Gastrocnemius medialis (tissue), 4 donors: ENCODE measurements at places on chromosomes 7 and 10. TPM values are rescaled to one million over a fixed set of nuclear protein-coding genes. Genes with fewer than 3 reads are reported as not detected.

DNA sequence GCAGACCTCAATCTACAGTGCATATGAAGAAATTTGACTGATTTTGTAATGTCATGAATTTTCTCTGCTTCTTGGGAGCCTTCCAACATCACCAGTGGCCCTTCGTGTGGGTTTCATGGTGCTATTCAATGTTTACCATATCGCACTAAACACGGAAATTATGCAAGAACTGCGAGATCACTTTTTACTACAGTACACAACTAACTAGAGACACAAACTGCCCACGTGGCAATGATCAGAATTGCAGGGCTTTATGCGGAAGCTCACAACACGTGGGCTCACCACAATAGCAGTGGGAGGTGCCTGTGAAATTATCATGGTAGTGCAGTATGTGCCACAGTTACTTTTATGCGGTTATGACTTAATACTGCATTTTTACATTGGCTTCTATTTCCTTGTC lies 449.7 kb upstream of the KLF6 start:
- H3K27ac ChIP-seq, result no peak overlapping the region
- no peaks in the 10 kb centered on the region for H3K4me1 ChIP-seq
- DNase-seq, result no peak
- no peak overlapping the region for H3K4me3 ChIP-seq
- no peaks in the 10 kb centered on the region for H3K36me3 ChIP-seq

DNA sequence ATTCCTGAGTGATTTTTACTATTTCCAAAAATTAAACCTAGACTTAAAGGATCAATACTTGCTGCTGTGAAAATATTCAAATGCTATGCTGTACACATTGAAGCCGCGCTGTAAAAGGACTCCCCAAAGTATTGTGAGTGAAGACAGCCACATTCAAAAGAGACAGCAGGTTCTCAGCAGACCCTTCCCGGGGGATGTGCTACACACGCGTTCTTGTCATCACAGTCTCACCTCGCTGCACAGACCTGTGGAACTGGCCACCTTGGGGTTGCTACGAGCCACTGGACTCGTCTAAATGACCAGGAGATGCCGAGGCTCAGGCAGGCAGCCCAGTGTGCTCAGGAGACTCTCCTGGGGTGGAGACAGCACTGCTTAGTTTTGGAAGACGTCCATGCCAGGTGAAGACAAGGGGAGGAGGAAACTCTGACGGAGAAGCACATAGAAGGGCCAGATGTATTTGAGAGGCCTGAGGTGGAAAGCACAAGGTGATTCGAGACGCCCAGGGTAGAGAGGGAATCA lies 367.7 kb upstream of the SHH start:
- no peak overlapping the region for H3K27ac ChIP-seq
- H3K4me1 ChIP-seq, result no peaks in the 10 kb centered on the region
- no peak overlapping the region for H3K4me3 ChIP-seq

Gene LEP
- total RNA-seq, result not detected

Gene RPA3
- total RNA-seq, result 4.7 TPM

Gene ST8SIA6
- total RNA-seq, result 0.29 TPM
